ENCODE measurements at places on chromosomes 6 and 20.

- DNase-seq = no peak
Observed at GRCh38 chr6:125859727-125860126, 69.0 kb downstream of the NCOA7 start.

- DNase-seq = no peak
Observed at GRCh38 chr6:142926494-142927270, 18.3 kb downstream of the HIVEP2 start.

GRCh38 chr6:36700831-36701230 is 3.2 kb downstream of the RAB44 start:
- DNase-seq = no peak

GRCh38 chr20:3031524-3032147 is 11.8 kb upstream of the GNRH2 start:
- no peak for DNase-seq

GRCh38 chr6:49514571-49515484 is 15.1 kb downstream of the GLYATL3 start:
- DNase-seq = no peak

- DNase-seq = no peak
Observed at GRCh38 chr6:87789198-87789899, 87.3 kb upstream of the AKIRIN2 start.

DNA sequence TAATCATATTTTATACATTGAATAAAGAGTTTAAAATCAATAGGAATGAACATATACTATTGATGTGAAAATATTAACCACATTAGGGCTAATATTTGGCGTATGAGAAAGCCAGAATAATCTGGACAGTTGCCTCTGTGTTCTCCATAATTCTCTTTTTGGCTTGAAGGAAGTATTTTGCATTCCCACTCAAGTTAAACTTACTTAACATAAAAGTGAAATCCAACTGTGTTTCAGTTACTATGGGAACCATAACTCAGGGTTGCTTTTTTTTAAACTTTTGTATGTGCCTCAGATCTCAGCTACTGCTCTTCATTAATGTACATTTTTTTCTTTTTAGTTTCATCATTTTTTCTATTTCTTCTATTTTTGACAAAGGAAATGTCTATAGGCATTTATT is 479.8 kb downstream of the NKAIN2 start:
- DNase-seq = no peak

DNA sequence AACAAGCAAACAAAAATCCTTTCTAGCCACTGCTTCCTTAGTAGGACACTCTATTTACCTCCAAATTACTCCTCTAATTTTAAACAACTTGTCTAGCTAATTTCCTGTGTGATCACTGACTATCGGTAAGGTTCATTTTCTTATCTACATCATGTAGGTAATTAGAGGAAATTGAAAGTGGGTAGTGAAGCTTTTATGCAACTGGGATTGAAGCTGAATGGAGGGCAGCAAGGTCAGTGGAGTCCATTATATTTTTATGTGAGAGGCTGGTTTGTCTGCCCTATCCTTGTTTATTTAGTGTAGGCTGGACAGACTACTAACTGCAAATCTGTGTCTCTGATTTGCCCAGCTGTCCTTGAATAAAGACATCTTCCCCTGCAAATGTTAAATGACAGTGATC is 88.5 kb upstream of the SIM1 start:
- DNase-seq = no peak

DNA sequence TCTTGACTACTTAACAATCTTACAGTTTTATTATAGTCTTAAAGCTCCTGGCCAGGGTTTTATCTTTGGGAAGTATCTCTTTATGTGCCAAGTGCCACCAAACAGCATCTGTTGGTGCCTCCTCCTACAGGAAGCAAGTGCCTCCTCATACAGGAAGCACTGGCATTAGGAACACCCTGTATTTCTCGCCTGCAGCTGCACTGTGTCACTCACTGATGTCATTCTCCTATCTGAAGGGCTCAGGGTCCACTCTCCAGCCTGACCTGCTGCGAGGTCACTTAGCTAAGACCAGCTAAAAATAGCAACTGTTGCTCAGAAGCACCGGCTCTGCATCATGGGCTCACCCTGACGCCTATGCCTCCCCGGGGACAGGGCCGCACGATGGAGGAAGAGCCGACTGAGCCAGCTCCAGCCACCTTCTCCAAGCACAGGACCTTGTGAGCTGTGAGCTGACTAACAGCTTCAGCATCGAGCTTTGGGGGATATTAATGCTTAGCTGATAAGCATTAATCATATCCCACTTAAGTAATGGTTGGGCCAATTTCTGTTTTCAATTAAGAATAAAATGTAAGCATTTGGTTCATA is 66.3 kb upstream of the CD93 start:
- DNase-seq = no peak

DNA sequence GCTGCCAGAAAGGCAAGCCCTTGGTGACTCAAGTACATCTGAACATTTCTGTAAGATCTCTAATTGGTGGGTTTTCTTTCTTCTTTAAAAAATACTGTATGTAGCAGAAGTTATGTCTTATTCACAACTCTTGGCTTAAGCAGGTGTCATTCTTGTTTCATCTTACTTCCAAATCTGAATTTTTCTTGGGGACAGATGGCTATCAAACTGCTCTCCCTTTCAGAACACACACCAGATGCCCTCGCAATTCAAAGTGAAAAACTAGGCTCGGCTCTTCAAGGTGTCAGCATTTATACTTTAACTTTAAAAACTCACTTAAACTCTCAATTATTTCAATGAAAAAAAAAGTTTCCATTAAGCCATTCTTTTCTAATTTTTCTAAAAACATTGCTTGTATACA is 49.7 kb downstream of the PAK5 start:
- DNase-seq = no peak

GRCh38 chr6:45563844-45564243 is 186.1 kb upstream of the SUPT3H start:
- DNase-seq = no peak

- DNase-seq = no peak
Observed at GRCh38 chr20:19712721-19713260, 45.3 kb upstream of the RIN2 start.

DNA sequence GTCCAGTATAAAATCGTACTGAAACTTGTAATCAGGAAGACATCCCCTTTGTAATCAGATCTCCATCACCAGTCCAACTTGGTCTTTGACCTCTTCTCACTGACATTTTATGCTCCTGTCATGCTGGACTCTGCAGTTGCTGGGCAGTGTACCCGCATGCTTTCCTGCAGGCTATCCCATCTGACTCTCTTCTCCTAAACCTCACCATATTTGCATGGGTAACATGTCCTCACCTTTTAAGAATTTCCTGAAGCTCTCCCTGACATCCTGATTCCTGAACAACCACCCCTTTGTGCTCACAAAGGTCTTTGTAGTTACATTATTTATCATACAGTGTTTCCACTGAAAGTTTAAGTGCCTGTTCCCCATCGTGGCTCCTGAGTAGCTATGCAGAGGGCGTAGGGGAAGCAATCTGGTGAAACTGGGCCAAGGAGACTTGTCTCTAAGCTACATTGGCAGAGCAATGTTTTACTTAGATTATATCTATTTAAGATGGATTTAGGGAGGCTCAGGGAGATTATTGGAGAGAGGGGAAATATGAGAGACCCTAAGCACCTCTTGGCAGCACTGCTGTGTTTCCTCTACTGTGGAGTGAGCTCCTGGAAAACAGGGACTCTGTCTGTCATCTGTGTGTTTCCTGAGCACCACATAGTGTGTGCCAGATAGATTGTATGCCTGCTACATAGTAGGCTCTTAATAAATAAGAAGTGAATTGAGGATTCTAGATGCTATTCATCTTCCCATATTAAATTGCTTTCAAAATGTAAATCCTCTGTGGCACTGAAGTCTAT is 124.0 kb downstream of the LAMA2 start:
- DNase-seq = no peak

GRCh38 chr6:27795697-27796494 is 116.3 kb downstream of the OR2B2 start:
- no peak for DNase-seq

DNA sequence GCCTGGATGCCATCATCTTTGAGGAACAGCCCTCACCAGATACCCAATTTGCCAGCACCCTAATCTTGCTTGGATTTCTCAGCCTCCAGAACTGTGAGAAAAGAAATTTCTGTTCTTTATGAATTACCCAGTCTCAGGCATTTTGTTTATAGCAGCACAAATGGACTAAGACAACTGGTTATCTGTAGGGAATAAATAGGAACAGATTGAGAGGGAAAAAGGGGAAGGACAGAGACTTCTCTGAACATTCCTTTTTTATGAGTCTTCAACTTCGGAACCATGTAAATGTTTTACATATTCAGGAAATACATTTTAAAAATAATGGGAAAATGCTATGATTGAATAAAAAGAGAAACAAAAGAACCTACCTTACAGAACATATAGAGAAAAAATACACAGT is 20.9 kb downstream of the KCTD20 start:
- no peak for DNase-seq

- DNase-seq = no peak
Observed at GRCh38 chr20:24787621-24788020, 161.4 kb upstream of the CST7 start.

DNA sequence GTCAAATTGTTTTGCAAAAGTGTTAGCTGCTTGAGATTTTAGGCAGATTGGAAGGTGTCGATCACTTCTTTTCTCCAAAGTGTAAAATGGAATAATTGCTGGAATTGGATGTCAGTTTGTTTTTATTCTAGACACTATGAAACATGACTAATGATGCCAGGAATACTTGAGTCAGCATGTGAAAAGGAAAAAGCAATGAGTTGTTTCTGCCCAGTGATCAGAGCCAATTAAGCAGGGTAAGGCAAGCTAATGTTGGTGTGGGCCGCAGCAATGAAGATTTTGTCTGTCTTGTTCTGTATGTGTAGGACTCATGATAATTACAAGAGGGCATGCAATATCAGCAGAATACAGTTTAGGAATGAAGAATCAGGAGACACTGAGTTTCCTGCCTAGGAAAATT is 110.3 kb downstream of the CARMIL1 start:
- DNase-seq = no peak

DNA sequence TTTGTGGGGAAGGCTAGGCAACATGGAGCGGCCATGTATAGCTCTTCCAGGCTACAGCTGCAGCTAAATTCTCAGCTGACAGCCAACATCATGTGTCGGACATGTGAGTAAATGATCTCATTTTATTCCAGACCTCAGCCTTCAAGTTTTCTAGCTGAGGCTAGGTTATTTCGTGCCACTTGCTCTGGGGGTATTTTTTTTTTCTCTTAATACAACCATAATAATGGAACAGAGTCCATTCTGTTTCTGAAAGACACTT is 573.5 kb downstream of the CD109 start:
- DNase-seq = no peak

GRCh38 chr6:46931416-46931815 is 9.7 kb upstream of the ADGRF5 start:
- DNase-seq = no peak

DNA sequence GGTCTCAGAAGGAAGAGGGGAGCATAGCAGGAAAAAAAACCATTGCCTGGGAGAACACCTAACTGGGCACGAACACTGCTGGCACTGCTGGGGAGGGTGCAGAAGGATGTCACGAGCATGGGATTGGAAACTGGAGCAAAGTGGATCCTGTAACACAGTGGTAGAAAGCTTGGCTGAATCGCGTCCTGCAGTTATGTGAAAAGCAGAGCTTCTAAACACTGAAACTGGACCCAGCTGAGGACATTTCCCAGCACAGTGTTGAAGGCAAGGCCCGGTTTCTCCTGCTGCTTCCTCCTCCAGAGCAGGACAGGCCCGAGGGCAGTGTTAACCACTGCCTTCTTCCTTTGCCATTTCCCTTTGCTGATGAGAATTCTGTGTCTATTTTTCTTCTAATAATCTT is 6.7 kb downstream of the APMAP start:
- DNase-seq = no peak

DNA sequence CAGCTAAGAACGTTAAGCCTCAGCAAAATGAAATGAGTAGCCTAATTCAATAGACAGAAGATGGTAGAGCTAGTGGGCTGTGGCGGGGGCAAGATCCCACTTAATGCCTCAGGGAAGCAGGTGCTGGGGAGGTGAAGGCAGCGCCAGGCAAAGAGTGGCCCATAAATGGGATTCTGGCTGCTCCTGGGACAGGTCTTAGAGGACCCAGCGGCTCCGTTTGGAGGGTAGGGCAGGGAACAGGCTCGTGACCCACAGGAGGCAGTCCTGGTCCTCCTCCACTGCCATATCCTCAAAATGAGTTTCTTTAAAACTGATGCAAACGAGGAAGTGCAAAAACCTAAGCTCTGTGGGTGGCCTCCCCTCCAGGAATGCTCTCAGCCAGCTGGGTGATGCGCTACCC is 32.7 kb downstream of the SAYSD1 start:
- no peak for DNase-seq

- DNase-seq = no peak
Observed at GRCh38 chr6:91376686-91377085, 789.8 kb upstream of the MAP3K7 start.

GRCh38 chr20:63421913-63422312 is 50.5 kb downstream of the KCNQ2 start:
- DNase-seq = no peak

DNA sequence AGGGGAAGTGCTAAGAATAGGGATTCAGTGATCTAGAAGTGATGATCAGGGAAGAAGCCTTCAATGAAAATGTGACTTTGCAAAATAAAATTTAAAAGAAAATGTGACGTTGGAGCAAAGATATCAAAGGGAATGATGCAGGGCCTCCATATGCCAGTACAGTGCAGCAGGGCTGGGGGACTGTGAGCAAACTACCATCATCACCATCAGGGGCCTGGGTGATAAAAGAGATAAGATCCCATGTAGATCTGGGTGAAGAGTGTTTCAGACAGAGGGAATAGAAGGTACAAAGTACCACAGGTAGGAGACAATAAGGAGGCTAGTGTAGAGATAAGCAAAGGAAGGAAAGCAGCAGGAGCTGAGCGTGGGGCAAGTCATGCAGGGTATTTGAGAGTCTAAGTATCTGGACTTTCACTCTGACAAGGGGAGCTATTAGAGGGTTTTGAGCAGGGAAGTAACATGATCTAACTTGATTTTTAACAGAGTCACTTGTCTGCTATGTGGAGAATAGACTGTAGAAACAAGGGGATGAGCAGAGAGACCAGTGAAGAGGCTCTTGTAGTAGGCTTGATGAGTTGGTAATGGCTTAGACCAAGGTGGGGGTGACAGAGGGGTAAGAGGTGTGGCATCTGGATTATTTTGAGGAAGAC is 295.6 kb downstream of the ZFAND3 start:
- no peak for DNase-seq

DNA sequence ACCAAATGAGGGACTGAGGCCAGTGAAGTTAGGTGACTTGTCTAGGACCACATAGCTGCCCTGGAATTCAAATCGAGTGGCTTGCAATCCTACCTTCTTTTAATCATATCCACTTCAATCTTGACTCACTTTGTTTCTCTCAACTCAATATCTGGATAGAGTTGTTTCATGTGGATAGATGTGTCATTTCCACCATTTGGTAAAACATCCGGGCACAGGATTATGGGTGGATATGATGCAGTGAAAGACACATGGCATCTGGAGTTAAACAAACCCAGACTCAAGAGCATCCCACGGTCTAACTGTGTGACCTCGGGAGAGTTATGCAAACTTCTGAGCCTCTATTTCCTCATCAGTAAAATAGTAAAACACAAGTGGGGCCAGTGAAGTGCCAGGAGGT is 103.6 kb upstream of the CNKSR3 start:
- DNase-seq = no peak

- no peak for DNase-seq
Observed at GRCh38 chr6:156344491-156344890, 432.7 kb upstream of the ARID1B start.

Data from stimulated activated CD4-positive, alpha-beta T cell treated with anti-CD3 and anti-CD28 coated beads, Interleukin-1b, Interleukin-23, amount 100 ng/mL, for 1 hour (primary cell).